ENCODE measurements at places on chromosomes 12 and 14.

DNA sequence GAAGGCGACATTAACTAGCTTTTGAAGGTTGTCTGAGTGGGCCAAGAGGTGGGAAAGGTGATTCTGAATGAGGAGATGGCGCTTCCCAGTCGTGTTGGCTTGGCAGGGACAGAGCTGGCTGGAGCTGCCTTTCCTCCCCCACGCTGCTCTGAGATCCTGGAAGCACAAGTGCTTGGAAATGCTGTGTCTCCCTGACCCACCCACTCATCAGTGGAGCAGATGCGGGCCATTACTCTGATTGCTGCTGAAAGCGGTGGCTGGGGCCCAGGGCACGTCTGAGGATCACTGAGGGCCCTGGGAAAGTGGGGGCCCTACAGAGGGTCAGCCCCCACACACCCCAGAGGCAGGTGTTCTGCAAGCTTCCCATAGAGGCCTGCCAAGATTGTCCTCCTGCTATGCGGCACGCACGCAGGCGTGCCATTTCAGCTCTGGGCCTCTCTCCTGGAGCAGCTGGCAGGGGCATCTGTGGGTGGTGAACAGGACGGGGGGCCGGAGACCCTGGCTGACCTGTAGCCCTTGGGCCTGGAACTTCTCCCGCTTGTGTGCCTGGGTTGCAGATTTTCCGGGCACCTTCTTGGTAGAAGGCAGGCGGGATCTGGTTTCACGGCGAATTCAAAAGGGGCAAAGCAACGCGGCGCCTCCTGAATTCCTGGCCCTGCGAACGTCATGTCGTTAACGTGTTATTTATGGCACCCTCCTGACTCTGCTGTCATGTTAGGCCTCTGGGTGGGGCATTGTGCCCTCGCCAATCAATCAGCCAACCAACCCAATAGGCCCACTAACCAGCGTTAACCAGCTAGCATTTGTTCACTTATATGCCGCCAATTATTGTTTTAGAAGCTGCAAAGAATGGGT is 133.8 kb upstream of the TBX3 start:
- peak; percentile 74 for DNase-seq

- DNase-seq, result no peak
These were observed 90.4 kb upstream of the DYNC1H1 start for GRCh38 chr14:101873991-101874390.

- DNase-seq, result no peak
These were observed 82.7 kb downstream of the BEGAIN start for GRCh38 chr14:100504372-100505078.

DNA sequence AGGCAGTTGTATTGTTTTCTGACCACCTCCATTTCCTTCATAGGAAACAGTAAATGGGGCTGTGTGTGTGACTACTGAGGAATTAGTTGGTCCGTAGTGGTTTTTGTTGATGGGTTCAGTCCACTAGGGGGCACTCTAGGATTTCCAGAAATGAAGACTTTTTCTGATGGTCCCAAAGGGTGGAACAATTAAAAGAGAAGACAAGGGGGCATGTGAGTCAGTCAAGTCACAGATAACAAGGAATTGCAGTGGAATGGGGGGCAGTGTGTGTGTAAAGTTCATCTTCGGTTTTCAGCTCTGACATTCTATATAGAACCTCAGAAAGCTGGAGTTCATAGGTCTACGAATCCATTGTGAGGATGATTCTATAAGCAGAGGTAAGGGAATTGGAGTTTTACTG is 186.6 kb upstream of the OR4E1 start:
- no peak for DNase-seq

DNA sequence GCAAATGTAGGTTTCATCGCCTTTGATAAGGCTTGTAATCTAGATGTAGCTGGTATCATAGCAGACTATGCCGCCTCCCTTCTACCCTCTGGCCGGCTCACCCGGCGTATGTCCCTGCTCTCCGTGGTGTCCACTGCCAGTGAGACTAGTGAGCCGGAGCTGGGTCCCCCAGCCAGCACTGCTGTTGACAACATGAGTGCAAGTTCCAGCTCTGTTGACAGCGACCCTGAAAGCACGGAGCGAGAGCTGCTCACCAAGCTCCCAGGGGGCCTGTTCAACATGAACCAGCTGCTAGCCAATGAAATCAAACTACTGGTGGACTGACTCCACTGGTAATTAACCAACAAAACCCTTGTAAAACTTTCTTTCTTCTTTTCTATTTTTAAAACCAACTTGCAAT is 49.0 kb upstream of the A2ML1 start:
- no peak for DNase-seq
